ENCODE measurements at places on chromosomes 12 and 14. TPM values are rescaled to one million over a fixed set of nuclear protein-coding genes. Genes with fewer than 3 reads are reported as not detected.

Gene NOP9
- total RNA-seq: 15.8 TPM

Gene ISM2
- total RNA-seq: not detected

DNA sequence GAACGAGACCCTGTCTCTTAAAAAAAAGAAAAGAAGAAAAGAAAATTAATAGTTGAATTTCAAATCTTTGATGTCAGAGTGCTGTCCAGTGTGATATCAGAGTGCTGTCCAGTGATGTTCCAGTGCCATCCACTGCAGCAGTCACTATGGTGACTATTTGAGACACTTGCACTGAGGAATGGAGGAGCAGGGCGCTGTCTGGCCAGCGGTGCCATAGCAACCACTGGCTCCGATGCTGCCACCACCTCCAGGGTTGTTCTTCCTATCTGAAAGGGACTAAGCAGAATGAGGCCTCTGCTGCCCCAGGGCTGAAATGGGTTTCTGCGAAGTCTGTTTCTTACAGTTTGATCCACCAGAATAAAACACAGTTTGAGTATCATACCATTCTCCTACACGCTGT is 272.9 kb downstream of the NUAK1 start:
- DNase-seq: no peak

GRCh38 chr12:818733-819132 is 66.4 kb downstream of the WNK1 start:
- no peak for DNase-seq

DNA sequence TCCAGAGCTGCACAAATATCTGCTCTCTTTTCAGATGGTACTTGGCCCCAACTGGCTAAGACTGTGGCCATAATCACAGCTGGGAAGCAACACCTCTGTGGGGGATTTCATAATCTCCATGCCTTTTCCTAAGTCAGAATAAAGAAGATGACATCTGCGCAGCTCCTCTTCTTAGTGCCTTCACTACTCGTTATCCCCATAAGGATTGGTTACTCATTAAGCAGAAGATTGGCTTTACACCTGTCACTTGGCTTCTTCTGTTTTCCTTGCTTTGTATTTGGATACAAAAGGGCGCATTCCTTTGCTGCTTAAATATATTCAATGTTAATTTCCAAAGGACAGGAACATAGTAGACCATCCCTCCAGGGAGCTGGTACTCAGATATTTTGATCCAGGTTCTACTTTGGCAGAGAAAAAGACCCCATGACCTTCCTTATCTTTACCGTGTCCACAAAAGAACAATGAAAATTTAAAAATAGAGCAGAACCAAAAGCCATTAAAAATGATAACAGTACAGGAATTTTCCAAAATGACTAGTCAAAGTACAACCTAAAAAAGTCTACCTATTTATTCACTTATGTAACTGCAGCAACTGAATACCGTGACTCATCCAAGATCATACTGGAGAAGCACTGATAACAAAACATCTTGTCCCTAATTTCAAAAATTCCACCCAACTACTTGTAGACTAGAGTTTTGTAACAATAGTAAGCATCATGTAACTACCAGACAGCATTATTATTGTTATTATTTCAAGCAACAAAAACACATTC is 352.3 kb upstream of the TMPO start:
- DNase-seq: no peak

DNA sequence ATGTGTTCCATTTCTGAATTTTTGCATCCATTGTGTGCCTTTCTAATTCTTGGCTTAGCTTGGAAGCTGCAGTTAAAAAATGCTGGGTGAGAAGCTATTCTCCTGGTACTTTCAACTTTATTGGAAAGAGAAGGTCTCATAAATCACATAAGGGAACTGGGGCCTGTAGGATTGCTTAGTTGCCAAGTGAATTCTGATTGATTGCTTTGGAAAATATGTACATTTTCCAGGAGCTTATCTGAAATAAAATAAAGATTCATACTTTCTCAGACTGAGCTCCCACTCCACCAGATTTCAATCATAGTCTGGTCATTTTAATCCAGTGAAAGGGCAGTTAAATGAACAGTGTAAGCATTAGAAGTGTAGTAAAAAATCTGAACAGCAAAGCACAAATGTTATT is 50.0 kb upstream of the PRICKLE1 start:
- no peak for DNase-seq

GRCh38 chr14:49049711-49050110 is 536.5 kb downstream of the RPS29 start:
- no peak for DNase-seq

GRCh38 chr14:60514741-60515491 is 6.0 kb downstream of the SIX6 start:
- DNase-seq: peak; percentile 65

DNA sequence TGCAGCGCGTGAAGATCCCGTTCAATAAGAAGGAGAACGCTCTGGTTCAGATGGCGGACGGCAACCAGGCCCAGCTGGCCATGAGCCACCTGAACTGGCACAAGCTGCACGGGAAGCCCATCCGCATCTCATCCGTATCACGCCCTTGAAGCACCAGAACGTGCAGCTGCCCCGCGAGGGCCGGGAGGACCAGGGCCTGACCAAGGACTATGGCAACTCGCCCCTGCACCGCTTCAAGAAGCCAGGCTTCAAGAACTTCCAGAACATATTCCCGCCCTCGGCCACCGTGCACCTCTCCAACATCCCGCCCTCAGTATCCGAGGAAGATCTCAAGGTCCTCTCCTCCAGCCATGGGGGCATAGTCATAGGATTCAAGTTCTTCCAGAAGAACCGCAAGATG is 131.9 kb upstream of the FUT8 start:
- no peak for DNase-seq

GRCh38 chr12:90970471-90970870 is 15.5 kb upstream of the CCER1 start:
- no peak for DNase-seq

DNA sequence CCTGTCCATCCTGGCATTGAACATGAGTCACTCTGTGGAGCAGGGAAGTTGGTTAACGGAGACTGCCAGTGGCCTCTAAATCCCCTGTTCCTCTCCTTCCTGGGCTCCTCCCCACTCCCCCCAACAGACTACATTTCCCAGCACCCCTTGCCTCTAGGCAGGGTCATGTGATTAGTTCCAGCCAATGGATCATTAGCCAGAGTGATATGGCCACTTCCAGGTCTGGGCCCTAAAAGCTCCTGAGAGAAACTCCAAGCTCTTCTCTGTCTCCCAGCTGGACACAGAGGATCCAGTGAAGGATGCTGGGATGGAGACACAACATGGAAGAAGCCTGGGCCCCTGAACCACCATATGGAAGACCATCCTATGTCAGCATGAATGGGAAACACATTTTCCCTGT is 54.4 kb upstream of the RFLNA start:
- peak; percentile 53 for DNase-seq

DNA sequence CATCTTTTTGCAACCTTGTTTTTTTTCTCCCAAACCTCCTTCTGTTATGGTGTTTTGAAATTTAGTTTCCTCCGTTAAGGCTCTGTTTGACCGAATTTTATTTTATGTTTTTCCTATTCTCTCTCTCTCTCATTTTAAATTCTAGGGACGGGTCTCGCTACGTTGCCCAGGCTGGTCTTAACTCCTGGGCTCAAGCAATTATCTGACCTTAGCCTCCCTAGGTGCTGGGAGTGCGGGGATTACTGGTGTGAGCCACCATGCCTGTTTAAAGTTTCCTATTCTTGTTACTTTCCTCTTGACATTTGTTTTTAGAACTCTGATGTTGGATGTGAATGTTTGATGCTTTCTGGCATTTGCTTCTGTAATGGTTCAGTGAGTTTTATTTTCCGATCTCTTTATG is 1.0 kb downstream of the ZC3H14 start:
- no peak for DNase-seq

- peak; percentile 70 for DNase-seq
Observed at GRCh38 chr12:111578276-111578970, 20.7 kb downstream of the ATXN2 start.

DNA sequence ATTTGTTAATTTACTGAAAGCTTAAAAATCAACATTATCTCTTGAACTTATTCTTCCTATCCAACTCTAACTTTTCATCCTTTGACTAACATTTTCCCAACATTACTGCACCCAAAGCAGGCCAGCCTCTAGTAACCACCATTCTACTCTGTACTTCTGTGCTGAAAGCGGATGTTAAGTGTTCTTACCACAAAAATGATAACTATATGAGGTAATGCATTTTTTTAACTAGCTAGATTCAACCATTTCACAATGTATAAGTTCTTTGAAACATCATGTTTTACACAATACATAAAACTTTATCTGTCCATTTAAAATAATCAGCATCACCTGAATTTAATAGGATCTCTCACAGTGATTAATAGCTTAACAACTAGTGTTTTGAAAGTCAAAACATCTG is 468.5 kb upstream of the MGAT4C start:
- DNase-seq: peak; percentile 50
